ENCODE measurements at places on chromosomes 2 and 18. TPM values are rescaled to one million over a fixed set of nuclear protein-coding genes. Genes with fewer than 3 reads are reported as not detected.

DNA sequence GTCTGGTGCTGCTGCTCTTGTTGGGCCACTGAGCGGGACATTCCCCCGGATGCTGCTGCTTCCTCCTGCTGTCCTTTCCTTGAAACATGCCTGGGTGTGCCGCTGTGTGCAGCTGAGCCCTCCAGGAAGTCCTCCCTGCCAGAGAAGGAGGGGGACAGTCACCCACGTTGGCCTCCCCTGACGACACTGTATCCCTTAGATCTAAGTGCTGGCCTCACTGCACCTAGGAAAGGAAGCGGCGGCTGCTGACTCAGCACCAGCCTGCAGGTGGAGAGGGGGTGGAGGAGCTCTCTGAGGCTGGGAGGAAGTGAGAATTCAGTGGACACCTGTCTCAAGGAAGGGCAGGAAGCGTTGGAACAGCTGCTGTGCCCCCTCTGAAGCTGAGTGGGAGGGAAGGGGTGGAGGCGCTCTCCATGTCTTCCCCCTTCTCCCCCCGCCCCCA lies 239.8 kb downstream of the HAUS1 start:
- peaks cover 3% of the 10 kb centered on the region for H3K27me3 ChIP-seq
- H3K4me3 ChIP-seq = no peak overlapping the region
- no peaks in the 10 kb centered on the region for H3K36me3 ChIP-seq
- H3K27ac ChIP-seq = peak overlapping the region; percentile 14
- DNase-seq = peak; percentile 44

- DNase-seq = peak; percentile 54
- no peak overlapping the region for H3K4me3 ChIP-seq
- H3K36me3 ChIP-seq = no peaks in the 10 kb centered on the region
- H3K4me1 ChIP-seq = no peaks in the 10 kb centered on the region
- no peak overlapping the region for H3K27ac ChIP-seq
Observed at GRCh38 chr2:3780477-3781402, 77.4 kb downstream of the DCDC2C start.

DNA sequence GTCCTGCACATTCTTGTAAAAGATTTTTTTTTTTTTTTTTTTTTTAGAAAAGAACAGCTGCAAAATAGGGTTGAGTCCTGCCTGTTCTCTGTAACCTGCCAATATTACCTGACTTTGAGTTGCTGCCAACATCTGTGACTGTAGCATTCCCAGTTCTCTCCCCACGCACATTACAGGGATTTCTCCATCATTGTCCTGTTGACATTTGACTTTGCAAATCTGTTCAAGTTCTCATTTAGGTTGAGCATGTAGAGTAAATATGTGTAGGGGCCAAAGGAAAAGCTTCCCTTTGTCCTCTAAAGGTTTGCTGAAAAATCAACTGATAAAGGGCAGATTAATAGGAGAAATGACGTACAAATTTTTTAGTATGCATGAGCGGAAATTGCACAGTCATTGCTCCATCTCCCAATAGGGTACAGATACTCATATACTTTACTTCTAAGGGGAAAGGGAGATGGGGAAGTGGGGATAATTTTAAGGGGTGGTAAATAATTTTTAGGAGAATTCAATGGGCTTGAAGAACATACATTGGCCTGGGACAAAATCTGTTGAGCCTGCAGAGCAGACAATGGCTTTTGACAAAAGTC lies 385.5 kb downstream of the PIK3C3 start:
- H3K27me3 ChIP-seq = no peaks in the 10 kb centered on the region
- no peak overlapping the region for H3K4me3 ChIP-seq
- no peaks in the 10 kb centered on the region for H3K4me1 ChIP-seq
- H3K27ac ChIP-seq = no peak overlapping the region

DNA sequence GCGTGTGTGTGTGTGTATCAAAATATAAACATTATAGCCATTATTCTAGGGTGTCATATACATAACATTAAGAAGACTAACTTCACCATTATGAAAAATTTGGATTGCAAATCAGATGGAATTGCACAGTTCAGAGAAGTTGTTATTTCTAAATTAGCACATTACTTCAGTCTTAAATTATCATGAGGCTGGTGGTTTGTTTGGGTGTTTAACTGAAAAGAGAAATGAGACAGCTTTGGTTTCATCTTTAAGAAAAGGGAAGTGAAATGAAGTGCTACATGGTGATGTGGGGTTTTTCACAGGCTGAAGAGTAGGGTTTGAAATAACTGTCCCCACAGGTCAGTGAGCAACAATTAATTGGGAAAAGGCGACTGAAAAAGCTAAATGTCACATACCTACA lies 161.2 kb upstream of the XIRP2 start:
- H3K27me3 ChIP-seq = no peaks in the 10 kb centered on the region
- DNase-seq = no peak
- H3K4me3 ChIP-seq = no peak overlapping the region
- no peaks in the 10 kb centered on the region for H3K36me3 ChIP-seq

DNA sequence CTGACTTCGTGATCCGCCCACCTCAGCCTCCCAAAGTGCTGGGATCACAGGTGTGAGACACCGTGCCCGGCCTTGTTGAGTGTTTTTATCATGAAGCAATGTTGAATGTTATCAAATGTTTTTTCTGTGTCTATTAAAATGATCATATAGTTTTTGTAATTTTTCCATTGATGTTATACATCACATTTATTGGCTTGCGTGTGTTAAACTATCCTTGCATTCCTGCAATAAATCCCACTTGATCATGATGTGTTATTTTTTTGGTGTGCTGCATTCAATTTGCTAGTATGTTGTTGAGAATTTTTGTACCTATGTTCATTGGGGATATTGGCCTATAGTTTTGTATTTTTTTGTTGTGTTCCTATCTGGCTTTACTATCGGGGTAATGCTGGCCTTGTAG lies 113.1 kb upstream of the PARD3B start:
- no peak overlapping the region for H3K4me3 ChIP-seq
- H3K4me1 ChIP-seq = no peaks in the 10 kb centered on the region
- H3K27me3 ChIP-seq = no peaks in the 10 kb centered on the region
- H3K27ac ChIP-seq = no peak overlapping the region
- DNase-seq = no peak

DNA sequence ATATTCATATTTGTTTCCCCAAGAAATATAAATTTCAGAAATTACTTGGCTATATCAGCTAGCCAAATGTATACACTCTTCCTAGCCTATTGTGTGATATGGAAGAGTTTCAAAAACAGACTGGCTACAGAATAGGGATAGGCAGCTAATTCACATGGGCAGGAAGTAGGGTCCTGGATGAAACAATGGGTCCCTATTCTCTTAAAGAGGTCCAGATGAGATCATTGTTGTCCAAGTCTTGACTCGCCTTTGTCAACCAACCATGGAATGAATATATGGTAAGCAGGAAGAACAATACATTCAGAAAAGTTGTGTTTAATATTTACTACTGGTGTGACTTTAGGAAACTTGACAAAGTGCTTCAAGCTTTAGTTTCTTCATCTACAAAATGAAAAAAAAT lies 319.9 kb downstream of the NBAS start:
- no peak for DNase-seq
- H3K4me3 ChIP-seq = no peak overlapping the region
- no peaks in the 10 kb centered on the region for H3K27me3 ChIP-seq
- no peaks in the 10 kb centered on the region for H3K36me3 ChIP-seq
- H3K27ac ChIP-seq = no peak overlapping the region
- no peaks in the 10 kb centered on the region for H3K4me1 ChIP-seq

- no peak overlapping the region for H3K4me3 ChIP-seq
- peak overlapping the region; percentile 88 for H3K27ac ChIP-seq
- H3K4me1 ChIP-seq = peaks cover 19% of the 10 kb centered on the region
Observed at GRCh38 chr2:3466966-3467365, 52.4 kb downstream of the ADI1 start.

GRCh38 chr2:231765496-231765929 lies 15.6 kb downstream of the PDE6D start:
- peaks cover 11% of the 10 kb centered on the region for H3K4me1 ChIP-seq
- no peak overlapping the region for H3K27ac ChIP-seq
- no peaks in the 10 kb centered on the region for H3K27me3 ChIP-seq
- DNase-seq = no peak
- H3K4me3 ChIP-seq = no peak overlapping the region

- H3K4me1 ChIP-seq = no peaks in the 10 kb centered on the region
- no peaks in the 10 kb centered on the region for H3K27me3 ChIP-seq
- H3K27ac ChIP-seq = no peak overlapping the region
- H3K36me3 ChIP-seq = no peaks in the 10 kb centered on the region
- H3K4me3 ChIP-seq = no peak overlapping the region
- DNase-seq = no peak
Observed at GRCh38 chr2:12273111-12273510, 443.6 kb upstream of the TRIB2 start.

Gene ALK
- 0.08 TPM for total RNA-seq

Gene GPR55
- 0.42 TPM for total RNA-seq

Gene LIPG
- not detected for total RNA-seq

Gene LYPD1
- not detected for total RNA-seq

Gene IL18R1
- 3.3 TPM for total RNA-seq
